Substantia nigra (tissue), 51 donors: ENCODE measurements at places on chromosomes 1 and 21.

- no peak for DNase-seq
Measured at GRCh38 chr1:3530086-3530925, 75.8 kb downstream of the ARHGEF16 start.

DNA sequence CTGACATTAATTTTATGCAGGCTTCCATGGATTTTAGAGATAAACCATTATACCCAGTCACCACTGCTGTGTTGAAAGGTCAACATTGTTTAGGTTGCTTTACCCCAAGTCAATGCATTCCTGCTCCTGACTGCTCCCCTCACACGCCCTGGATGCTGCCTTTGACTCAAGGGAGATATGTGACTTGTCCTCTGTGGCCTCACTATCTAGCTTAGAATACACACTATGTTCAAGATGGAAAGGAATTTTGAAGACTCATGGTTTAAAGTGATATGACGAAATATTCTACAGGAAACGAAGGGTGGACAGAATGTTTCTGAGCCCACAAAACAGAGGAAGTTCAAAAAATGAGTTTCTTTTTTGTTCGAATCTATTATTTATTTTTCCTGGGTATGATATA lies 170.4 kb upstream of the NR5A2 start:
- DNase-seq: no peak

GRCh38 chr1:189463166-189463565 lies 1014.5 kb downstream of the BRINP3 start:
- DNase-seq: no peak

DNA sequence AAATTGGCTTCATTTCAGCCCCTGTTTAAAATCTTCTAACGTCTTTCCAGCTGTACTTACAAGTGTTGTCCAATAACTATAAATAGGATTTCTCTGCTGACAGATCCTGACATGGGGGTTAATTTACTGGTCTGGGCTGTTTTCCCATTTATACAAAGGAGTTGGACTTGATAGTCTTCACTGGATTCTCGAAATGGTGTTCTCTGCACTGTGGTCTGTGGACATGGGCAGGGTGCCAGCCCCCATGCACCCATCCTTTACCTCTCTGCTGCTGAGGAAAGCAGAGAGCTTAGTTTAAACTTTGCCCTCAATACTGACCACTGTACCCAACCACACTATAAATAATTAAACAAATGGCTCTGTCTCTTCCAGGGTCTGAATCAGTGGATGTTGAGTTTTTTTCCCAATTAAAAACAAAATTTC lies 5.2 kb downstream of the DIO1 start:
- DNase-seq: no peak

DNA sequence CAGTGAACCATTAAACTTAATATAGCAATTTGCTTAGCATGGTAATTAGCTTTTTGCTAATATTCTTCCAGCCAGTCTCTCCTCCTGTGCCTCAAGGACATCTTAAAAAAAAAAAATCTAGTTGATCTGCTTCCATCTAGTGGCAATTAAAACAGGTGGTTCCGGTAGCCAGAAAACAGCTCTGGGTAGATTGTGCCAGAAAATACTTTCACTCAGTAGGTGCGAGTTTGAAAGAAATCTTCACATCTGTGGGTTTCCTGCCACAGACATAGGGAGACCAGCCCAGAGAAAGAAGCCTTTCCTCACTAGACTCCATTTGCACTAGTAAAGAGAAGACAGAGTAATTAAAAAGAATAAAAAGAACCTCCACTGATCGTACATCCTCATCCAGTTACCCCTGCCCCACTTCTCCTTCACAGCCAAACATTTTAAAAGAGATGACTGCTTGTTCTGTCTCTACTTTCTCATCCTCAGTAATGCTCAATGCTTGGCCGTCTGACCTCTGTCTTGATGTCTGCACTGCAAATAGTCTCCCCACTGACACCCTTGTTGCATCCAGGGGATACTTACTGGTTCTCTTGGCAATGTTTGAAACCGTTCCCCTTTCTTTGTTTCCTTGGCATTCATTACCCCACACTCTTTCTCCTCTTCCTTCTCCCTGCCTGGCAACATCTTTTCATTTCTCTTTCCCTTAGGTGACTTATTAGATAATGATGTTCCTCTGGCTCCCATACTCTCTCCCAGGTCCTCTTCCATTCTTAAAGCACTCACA lies 16.9 kb downstream of the SELL start:
- no peak for DNase-seq

GRCh38 chr21:35908311-35909078 lies 151.8 kb downstream of the SETD4 start:
- no peak for DNase-seq

GRCh38 chr1:75554181-75554580 lies 56.7 kb downstream of the SLC44A5 start:
- DNase-seq: no peak

GRCh38 chr1:38269923-38270848 lies 223.6 kb upstream of the POU3F1 start:
- DNase-seq: no peak

DNA sequence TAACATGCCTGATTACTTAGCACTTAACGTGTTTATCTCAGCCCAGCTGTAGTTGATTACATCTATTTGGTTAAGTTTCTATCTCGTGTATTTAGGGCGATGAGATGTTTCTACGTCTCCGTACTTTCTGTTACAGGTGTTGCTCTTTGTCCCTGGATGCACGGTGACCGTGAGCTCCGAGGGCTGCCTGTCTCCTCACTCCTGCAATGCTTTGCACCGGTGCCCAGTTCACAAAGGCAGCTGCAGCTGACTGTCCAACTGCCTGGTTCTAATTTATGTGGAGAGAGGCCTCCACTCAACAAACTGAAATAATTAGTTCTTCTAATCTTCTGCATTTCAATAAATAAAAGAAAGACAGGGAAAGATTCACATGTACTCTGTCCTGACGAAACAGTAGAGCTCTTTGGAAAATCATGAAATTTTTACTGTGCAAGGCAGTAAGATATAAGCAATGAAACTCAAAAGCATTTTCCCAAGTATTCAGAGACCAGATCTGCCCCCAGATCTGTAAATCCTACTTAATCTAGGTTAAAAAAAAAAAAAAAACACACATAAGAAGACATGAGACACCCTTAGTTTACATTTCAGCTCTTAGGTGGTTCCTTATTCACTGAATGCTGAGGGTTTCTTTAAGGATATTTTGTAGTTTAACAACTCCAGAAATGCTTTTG lies 108.2 kb downstream of the TGFBR3 start:
- DNase-seq: no peak

- no peak for DNase-seq
Measured at GRCh38 chr1:82837766-82838465, 1037.2 kb downstream of the ADGRL2 start.

DNA sequence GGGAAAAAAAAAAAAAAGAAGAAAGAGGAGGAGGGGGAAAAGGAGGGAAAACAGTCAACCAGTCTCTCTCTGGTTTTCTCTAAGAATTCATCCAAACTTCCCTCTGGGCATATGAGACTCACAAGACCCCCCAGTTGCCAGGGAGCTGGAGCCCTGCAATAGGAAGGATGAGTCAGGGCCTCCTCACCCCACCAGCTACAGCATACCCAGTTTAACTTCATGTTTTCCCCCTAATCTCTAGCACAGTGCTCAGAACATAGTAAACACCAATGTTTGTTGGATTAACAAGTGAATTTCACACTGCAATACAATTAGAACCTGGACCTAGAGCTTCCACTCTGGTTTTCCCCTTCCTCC lies 7.8 kb downstream of the F11R start:
- no peak for DNase-seq

DNA sequence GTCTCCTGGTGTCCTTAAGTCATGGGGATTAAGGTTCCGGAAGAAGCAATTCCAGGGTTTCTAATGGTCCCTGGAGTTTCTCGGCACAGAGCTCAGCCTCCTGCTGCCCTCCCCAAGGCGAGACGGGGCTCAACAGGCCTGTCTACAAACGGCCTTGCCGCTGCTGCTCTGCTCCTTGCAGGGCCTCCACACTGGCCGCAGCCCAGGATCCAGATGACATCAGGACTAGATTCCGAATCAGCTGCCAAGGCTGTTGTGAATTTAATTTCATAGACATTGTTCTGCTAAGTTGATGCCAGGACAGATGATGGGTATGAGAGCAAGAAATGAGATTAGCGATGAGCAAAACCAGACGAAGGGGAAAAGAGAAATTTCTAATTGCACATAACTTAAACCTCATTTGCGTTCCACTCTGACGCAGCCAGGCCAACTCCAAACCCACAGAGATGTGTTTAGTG lies 103.6 kb upstream of the BACE2 start:
- no peak for DNase-seq

DNA sequence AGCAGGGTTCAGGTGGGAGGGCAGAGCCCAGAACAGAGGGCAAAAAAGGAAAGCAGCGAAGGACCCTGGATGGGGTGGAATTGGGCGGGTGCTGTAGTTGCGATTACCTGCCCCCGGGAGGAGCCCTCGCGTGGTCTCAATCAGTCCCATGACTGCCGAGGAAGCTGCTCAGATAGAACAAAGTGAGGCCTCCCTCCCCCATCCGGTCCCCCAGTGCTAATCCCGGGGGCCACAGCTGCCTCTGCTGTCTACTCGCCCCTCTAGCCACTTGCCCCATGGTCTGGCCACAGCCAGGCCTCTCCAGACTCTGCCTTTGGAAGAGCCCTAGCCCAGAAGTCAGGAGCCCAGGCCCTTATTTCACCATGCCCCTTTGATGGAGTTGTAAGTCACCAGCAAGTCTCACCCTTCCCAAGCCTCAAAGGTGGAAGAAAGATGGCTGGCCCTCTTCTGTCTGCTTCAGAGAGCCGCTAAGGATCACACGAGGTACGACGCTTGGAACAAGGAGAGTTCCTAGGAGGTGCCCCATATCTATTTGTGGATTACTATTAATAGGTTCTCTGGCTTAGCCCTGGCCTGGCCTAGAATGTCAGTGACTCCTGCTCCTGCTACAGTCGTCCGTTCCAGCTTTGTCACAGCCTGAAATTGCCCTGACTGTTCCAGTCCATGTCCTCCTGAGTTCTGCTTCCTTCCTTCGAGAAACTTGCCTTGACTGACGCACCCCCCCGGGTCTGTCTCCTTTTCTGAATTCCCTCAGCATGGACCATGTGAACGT lies 16.4 kb downstream of the ECHDC2 start:
- DNase-seq: no peak

GRCh38 chr21:28949318-28949717 lies 43.4 kb downstream of the LTN1 start:
- DNase-seq: no peak

- peak; percentile 10 for DNase-seq
Measured at GRCh38 chr1:16386454-16387113, 19.5 kb downstream of the SZRD1 start.

GRCh38 chr1:200625381-200625824 lies 4.9 kb upstream of the KIF14 start:
- no peak for DNase-seq

DNA sequence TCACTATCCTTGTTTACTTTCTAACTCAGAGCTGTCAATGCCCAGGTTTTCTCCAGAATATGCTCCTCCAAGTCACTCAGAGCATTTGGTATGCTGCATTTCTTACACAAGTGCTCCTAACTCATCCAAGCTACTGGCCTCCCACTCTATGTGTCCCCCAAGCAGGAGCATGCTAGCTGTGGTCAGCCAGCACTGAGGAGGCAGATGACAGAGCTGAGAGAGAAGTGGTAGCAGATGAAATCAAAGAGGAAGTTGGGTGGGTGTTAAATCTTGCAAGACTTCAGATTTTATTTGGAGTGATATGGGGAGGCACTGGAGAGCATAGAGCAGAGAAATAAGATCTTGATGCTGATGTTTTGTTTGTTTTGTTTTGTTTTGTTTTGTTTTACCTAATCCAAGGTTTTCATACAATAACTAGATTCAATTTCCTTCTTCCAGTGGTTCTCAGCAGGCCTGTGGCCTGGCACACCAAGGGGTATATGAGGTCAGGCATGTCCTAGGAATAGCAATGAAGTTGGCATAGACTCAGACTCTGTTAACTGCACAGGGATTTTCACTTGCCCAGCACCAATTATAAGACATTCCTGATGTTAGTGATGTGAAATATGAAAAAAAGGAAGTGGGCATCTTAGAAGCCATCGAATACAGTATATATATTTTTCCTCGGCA lies 3.1 kb upstream of the PGBD5 start:
- no peak for DNase-seq

DNA sequence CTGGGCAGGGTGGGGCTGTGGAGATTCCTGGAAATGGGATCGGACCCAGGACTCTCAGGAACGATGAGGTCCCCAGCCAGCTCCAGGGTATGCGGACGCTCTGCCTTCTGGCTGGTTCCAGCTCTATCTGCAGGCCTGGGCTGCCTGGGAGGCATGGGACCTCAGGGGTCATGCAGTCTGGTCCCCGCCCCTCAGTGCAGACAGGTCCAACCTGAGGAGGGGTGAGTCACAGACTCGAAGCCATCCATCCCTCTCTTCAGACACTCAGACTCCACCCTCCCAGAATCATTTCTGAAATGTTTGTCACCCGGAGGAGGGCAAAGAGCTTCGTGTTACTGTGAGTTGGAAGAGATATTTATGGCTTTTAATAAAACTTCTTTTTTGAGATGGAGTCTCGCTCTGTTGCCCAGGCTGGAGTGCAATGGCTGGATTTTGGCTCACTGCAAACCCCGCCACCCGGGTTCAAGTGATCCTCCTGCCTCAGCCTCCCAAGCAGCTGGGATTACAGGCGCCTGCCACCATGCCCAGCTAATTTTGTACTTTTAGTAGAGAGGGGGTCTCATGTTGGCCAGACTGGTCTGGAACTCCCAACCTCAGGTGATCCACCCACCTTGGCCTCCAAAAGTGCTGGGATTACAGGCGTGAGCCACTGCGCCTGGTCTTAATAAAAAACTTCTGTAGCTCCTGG lies 5.9 kb upstream of the MYOM3 start:
- DNase-seq: no peak

DNA sequence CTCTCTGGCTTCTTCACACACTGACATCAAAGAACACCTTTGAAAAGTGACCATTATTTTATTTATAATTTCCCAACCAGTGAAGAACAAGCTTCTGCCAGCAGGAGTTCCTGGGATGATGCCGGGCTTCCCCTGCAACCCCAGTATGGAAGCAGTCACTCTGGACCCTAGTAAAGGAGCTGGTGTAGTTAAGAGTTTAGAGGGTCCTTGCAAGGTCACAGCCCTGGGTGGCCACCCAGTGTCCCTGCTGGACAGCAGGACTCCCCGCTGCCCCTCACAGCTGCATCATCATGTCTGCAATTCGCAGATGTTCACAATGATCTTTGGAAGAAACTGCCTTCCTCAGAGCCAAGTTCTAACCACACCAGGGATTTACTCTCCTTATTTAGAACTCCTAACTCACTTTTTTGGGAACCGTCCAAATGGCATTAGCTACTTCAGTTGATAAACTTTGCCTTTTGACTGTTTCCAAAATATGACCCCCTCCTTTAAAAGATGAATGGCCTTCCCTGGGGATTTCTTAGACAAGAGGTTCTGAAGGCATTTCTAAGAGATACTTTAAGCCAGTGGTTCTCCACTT lies 90.6 kb downstream of the HIVEP3 start:
- DNase-seq: no peak
